ENCODE measurements at places on chromosomes 2 and 18. TPM values are rescaled to one million over a fixed set of nuclear protein-coding genes. Genes with fewer than 3 reads are reported as not detected.

Gene CCDC148
- total RNA-seq, result 16.7 TPM

Gene CIAO1
- total RNA-seq, result 56.3 TPM

Gene FSIP2
- 3.2 TPM for total RNA-seq

Gene POTEC
- total RNA-seq, result not detected

Gene ONECUT2
- total RNA-seq, result 1.2 TPM
